ENCODE measurements at places on chromosomes 6 and 20. TPM values are rescaled to one million over a fixed set of nuclear protein-coding genes. Genes with fewer than 3 reads are reported as not detected.

Gene VWA7
- total RNA-seq: 1.6 TPM

GRCh38 chr6:118859517-118860064 is 34.4 kb upstream of the ASF1A start:
- DNase-seq: no peak

GRCh38 chr6:47247227-47247797 is 62.4 kb downstream of the TNFRSF21 start:
- DNase-seq: no peak

Gene GNMT
- 0.35 TPM for total RNA-seq

Gene CEP85L
- 41.9 TPM for total RNA-seq
